Vagina (tissue), 2 donors: ENCODE measurements at places on chromosomes 2 and 18. TPM values are rescaled to one million over a fixed set of nuclear protein-coding genes. Genes with fewer than 3 reads are reported as not detected.

MOGAT1 gene
- total RNA-seq, result not detected

ATL2 gene
- total RNA-seq, result 156 TPM

TLX2 gene
- total RNA-seq, result 6.6 TPM

MAPRE3 gene
- total RNA-seq, result 20.6 TPM

MOCOS gene
- 2.2 TPM for total RNA-seq

DNA sequence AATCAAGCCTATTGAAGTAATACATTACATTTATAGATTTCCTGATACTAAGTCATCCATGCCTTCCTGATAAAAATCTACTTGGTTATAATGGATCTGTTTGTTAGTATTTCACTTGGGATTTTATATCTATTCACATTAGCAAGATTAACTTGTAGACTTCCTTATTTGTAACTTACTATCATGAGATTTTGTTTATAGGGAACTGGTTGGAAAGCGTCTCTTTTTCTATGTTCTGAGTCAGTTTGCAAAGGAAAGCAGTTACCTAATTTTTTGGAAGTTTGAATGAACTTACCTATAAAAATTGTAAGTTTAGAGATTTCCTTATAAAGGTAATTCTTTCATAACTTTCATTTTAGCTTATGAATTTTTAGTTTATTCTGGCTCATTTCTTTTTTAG lies 141.4 kb downstream of the SMAD7 start:
- no peak for DNase-seq
